Retina (tissue), 1 donor: ENCODE measurements at places on chromosomes 3 and 15.

DNA sequence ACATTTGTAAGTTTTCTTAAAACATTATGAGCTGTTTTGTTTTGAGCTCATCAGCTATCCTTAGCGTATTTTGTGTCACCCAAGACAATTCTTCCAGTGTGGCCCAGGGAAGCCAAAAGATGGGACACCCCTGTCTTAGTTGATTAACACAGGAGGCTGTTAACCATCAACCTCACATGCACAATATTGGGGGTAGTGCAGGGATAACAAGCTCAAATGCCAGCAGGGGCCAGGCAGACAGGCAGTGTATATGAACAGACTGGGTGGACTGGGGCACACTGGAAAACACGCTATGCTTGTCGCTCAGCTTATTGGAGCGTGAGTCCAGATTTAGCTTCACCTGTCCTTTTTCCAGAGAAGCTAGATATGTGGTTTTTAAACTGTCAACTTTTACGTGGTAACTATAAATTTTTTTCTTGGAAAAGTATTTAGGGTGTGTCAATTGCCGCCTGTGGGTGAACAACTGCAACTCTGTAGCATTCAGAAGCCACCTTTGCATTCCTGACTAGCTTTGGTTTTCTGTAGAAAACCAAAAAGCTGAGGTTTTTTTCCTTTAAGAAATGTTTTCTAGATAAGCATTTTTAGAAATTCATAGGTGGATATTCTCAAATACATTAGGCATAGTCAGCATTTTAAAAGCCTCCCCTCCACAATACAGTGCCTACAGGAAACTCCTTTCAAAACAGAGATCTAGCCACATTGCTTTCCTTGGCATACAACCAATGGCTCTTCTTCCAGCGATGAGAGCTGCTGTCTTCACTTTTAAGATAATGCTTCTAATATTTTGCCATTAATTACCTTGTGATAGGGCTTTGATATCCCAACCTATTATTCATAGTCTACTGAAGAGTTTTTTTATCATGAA, 14.6 kb downstream of the PSMD6 start:
- DNase-seq, result no peak

DNA sequence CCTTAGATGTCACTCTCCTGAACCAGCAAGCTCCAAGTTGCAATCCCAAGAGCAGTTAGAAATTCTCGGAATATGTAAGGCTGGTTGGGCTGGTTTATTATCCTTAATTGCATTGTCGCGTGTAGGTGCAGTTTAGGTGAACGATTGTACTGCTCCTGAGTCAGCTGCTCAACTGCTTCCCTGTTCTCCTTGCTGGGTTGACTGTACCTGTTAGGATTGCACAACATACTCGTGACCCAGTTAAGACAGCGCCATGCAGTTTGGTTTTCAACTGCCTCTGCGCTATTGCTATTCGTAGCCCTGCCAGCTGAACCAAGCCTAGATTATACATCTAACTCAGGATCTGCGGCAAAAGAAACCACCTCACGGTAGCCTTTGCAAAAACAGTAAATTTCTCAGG, 41.0 kb downstream of the BCL2L10 start:
- DNase-seq, result no peak

DNA sequence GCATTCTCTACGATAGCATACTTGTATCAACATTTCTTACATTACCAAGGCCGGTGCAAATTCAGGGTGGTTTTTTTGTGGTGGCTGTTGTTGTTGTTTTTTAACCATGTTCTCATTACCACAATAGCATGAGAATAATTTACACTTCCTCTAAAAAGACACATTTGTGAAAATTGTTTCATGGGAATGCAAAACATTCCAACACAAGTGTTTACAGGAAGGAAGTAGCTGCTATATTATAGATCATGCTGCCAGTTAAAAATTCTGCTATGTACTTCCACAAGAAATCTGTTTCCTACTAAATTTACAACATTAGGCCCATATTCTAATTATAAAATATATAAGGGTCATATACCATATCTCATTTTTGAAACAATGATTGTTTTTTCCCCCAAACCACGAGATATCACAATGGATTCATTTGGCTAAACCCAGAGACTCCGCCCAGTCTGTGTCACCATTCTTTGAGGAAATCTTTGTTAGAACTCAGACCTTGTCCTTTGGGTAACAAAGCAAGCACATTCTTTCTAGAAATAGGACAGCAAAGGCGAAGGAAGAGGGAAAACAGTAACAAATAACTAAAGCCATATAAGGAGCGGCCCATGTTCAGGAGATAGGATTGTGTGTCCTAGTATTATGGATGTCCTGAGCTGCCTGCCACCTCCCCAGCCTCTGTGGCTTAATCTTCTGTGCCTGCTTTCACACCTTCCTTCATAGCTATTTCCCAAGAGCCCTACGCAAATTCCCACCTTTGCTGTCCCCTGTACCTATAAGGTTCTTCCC, 60.1 kb downstream of the UACA start:
- no peak for DNase-seq

- no peak for DNase-seq
Measured at GRCh38 chr3:177979703-177980102, 556.5 kb upstream of the KCNMB2 start.

DNA sequence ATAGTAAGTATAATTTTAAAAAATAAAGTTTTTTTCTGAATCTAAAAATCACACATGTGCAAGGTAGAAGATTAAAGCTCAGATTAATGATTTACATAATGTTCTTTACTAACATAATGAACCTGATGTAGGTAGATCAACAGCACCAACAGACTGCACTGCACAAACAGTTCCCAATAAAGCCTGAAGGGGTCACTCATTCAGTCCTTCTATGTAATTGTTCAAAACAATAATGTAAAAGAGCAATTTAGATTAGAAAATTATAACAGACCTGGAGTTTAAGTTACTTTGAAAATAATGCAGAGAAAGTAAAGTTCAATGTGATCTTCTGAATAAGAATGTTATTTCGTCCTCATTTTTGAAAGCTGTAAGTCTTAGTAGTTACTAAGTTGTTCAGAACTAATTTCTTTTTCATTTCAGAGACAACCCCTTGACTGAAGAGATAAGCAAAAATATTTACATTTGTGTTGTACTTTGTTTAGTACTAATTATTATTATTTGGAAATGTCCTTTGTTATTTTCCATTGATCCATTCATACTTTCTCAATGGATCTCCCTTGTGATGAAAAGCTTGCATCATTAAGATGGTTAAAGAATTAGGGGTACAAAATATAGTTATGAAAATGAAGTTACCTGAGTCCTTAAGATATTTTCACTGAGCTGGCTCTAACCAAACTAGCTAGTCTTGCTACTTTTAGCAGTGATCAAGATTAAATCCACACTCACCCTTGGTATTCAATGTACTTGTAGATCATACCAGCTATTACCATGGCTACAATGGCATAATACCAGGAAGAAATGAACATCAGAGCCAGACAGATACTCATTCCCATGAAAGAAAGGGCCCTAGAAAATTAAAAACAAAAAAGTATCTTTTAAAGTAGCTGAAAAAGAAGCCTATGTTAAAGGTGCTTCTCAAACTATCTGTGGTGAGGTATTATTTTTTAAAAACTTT, 16.8 kb downstream of the EMC4 start:
- DNase-seq, result no peak

DNA sequence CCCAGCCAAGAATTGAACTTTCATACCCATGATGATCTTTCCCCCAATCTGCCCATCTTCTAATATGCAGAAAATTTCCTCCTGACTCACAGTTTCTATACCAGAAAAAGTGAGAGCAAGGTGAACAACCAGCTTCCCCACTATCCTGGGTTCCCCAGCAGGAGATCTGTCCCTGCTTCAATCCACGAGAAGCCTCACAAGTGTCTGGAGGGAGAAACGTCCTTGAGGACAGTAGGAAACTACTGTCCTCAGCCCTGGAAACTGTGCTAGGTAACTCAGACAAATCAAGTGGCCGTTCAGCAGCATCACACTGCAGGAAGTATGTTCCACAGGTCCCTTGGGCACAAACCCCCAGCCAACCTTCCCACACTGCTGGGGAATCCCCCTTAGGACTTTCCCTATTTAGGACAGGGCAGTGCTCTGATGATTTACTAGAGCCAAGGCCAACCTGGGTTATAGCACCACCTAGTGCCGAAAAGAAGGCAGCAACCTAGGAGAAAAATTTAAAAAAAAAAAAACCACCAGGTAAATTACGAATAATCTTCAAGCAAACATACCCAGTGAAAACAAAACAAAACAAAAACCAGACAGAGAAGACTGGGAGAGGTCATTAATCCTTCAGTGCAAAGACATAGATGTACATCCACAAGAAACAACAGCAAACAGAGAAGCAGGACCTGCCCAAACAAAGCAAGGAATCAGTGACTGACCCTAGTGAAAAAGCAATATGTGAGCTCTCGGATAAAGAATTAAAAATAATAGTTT, 36.0 kb downstream of the MORC1 start:
- peak; percentile 23 for DNase-seq

DNA sequence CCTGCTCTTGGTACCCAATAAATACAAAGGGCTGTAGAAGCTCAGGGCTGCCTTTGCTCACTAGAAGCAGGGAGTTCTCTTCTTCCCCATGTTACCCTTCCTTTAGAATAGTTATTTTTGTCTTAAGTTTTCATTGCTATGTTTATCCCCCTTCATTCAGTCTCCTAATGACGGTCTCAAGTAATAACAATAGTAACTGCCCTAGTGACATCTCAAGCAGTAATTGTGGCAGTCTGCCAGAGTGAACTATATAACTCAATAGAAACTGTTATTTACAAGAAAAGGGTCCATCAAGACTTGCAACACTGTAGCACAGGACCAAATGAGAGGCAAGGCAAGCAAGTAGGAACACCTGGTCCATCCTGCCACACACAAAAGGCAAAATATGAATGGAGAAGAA, 32.5 kb upstream of the SIN3A start:
- no peak for DNase-seq

GRCh38 chr3:109887293-109887692, 549.9 kb upstream of the DPPA4 start:
- DNase-seq, result no peak

DNA sequence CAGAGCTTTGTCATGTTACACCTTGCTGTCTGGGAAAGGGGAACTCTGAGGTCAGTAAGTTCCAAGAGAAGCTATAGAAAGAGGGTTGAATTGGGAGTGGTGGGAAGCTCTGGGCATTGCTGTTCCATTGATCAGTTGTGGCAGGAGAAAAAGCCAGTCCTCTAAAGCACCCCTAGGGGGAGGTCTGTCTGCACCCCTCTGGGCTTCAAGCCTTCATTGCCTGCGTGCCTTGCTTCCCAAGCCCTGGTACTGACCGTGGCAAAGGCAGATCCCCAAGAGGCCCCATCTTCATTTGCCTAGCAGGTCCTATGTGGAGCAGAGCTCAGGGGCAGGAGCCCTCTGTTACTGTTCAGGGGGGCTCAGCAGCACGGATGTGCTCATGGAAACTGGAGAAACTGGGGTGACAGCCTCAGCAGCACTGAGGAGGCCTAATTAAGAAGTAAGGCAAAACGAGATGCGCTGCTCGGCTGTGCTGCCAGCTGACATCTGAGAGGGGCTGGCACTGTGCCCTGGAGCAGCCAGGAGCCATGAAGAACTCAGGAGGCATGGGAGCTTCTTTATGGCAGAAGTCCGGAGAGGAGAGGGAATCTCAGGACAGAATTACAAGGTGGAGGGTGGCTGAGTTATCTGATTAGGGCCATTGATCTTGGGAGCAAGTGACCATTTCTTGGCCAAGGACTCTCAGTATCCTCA, 270.9 kb downstream of the RPLP1 start:
- peak; percentile 36 for DNase-seq

DNA sequence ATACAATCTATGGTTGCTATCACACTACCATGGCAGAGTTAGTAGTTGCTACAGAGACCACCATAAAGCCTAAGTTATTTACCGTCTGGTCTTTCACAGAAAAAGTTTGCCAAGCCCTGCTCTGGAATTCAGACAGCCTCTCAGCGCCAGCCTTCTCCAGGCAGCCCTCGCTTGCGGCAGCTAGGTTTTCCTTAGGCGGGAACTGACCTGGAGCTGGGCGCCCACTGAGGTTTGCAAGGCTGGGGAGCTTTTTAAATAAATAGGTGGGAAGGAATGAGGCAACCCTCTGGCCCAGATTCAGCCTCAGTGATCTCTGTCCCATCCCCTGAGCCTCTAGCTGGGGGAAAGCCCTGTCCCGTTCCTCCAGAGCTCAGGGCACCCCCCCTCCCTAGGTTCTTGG, 1.2 kb downstream of the CTSH start:
- no peak for DNase-seq

GRCh38 chr3:54957711-54958110, 29.9 kb upstream of the LRTM1 start:
- DNase-seq, result no peak

GRCh38 chr3:65508750-65509422, 529.8 kb downstream of the MAGI1 start:
- DNase-seq, result no peak

DNA sequence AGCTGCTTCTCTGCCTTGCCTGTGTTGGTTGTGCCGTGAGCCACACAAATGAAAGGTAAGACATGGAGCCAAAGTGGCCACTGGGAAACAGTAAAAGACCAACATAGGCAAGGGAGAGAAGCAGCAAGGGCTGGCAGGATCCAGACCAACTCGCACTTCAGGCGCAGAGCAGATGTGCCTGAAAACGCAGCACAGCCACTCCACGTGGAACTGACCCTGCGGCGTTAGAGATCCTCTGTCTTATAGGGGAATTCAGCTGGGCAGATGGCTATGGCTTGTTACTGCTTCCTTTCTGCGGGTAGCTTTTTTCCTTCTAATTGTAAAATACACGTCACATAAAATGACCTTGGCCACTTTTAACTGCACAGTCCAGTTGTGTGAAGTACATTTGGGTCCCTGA, 10.4 kb upstream of the GHRL start:
- no peak for DNase-seq

- no peak for DNase-seq
Measured at GRCh38 chr3:64163755-64164148, 61.5 kb downstream of the PRICKLE2 start.

DNA sequence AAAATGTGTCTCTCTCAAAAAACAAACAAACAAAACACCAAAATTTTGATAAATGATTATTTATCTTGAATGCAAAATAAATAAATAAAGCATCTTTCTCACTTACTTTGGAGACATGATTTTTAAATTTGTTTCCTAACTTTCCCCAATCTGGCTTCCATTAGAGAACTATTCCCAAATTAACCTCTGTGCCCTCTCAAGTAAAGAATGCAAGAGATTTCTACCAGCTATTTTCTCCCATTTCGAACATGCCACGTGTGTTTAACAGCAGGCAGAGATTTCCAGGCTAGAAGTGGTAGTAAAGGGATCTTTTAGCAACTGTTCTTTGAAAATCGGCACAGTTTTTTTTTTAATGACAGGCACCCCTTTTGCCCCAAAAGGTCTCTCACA, 269.1 kb downstream of the SHQ1 start:
- DNase-seq, result no peak

- DNase-seq, result no peak
Measured at GRCh38 chr3:10901296-10901945, 85.4 kb downstream of the SLC6A11 start.

- no peak for DNase-seq
Measured at GRCh38 chr3:127647845-127648204, 18.8 kb downstream of the PODXL2 start.

- DNase-seq, result no peak
Measured at GRCh38 chr3:131031660-131032059, 5.0 kb downstream of the NEK11 start.

- DNase-seq, result no peak
Measured at GRCh38 chr15:80274996-80275395, 23.0 kb upstream of the CTXND1 start.
